ENCODE measurements at places on chromosomes 2 and 18.

- no peak for DNase-seq
These were observed 52.8 kb upstream of the IL1RL1 start for GRCh38 chr2:102258386-102259074.

- no peak for DNase-seq
These were observed 57.1 kb downstream of the TRIB2 start for GRCh38 chr2:12773586-12774394.

DNA sequence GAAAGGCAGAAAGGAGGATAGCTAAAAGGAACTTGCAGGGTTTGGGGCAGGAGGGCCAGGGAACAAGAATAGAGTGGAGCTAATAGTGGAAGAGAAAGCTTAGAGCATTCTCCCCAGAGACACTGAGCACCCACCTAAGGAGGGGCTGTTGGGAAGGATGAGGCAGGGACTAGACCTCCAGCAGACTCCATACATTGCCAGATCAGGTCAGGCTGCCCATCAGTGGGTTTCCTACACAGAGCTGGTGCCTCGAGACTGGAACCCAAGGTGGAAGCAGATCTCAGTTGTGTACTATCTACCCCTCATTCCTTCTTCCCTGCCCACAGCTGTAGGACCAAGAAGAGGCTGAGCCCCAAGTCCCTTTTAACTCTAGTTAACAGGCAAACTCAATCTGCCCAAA lies 148.5 kb downstream of the ZFP36L2 start:
- no peak for DNase-seq

- no peak for DNase-seq
These were observed 206.3 kb downstream of the ARL6IP6 start for GRCh38 chr2:152924722-152925121.
